Naive thymus-derived CD8-positive, alpha-beta T cell (primary cell): ENCODE measurements at places on chromosomes 7 and 10.

- no peak for DNase-seq
These were observed 11.8 kb downstream of the MAD1L1 start for GRCh38 chr7:2220954-2221353.

- DNase-seq = no peak
These were observed 46.2 kb downstream of the ZNF438 start for GRCh38 chr10:30985512-30985911.

DNA sequence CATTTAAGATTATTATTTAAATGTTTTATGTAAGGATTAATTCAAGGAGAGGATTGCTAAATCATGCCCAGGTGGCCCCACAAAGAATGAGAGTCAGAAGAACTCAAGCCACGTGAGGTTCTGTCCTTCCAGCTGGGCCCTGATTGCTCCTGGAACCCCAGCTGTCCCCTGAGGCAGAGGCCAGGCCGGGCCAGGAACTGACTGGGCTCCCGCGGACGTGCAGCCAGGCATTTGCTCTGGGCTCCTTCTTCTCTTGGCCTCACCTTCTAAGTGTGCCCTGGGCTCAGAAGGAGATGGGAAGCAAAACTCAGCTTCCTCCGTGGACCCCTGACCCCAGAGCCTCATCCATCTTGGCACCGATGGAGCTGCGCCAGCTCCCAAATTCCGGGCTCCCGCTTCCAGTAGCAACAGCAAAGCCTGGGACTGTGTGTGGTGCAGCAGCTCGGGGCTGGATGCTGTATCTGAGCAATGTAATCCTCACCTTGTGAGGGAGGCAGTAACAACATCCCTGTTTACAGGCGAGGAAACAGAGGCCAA is 250.6 kb upstream of the PPP2R2D start:
- DNase-seq = no peak

- DNase-seq = no peak
These were observed 74.8 kb upstream of the NEBL start for GRCh38 chr10:20971901-20972300.

GRCh38 chr7:13829914-13830900 is 159.3 kb downstream of the ETV1 start:
- no peak for DNase-seq

DNA sequence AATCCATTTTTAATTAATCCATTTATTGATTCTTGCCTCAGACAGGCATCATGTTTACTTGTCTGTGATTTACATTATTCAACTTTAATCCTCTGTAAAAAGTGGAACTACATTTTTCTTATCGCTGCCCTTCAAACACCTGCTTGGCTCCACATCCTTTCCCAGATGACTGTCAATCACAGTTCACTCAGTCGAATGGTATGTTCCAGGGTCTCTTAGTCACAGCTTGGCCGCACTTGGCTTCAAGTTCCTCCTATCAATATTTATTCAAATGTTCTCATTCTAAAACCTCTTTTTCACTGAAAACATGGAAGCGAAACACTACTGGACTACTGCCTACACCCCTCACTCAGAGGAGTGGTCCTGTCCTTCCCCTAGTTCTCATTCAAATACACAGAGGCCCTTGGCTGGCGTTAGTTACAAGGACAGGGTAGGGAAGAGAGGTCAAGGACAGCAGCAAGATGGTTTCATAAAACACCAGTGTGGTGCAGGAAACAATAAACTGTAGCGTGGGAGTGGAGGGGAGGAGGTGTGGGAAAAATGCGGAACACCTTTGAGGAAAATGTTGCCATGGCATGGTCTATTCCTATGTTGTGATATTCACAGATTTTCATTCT is 143.2 kb downstream of the USP6NL start:
- DNase-seq = no peak

DNA sequence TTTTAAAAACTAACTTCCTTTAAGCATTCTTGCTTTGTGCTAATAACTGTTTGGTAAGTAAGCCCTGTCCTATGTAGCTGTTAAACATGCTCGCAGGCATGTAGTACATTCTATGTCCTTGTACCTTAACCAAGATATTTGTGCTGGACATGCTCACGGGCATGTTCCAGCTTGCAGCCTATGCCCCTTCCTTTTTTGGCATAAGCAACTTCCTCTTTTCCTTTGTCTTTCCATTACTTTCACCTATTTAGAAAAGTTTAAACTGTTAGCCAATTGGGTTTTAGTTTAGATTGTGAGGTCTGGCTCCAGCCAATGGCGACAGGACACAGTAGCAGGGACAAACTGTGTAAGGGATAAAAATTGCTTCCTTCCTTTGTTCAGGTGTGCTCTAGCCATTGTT is 14.4 kb upstream of the APBB1IP start:
- no peak for DNase-seq

GRCh38 chr7:49773218-49773935 is at the start of gene VWC2:
VWC2 (plus strand) TSS chr7:49773638; CDS start chr7:49775436, 1,798 bp downstream.
- no peak for DNase-seq

DNA sequence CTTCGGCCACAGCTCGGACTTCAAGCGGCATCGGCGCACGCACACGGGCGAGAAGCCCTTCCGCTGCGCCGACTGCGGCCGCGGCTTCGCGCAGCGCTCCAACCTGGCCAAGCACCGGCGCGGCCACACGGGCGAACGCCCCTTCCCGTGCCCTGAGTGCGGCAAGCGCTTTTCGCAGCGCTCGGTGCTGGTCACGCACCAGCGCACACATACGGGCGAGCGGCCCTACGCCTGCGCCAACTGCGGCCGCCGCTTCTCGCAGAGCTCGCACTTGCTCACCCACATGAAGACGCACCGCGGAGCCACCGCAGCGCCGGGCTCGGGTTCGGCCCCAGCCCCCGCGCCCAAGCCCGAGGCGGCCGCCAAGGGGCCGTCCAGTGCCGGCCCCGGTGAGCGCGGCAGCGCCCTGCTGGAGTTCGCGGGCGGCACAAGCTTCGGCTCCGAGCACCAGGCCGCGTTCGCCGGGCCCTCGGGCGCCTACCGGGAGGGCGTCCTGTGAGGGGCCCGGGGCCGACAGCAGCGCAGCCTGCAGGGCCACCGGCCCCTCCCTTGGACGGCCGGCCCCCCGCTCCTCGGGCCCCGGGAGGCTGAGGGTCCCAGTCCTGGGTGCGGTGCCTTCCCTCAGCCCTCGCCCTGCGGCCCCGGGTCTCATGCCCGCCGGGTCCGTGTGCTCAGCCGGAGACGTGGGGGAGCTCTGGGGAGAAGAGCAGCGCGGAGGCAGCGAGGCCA is 17.2 kb downstream of the ZNF316 start:
- DNase-seq = no peak

- DNase-seq = no peak
These were observed 236.6 kb downstream of the GRID1 start for GRCh38 chr10:86130041-86130440.

GRCh38 chr7:117008118-117008885 is 55.0 kb downstream of the ST7 start:
- DNase-seq = no peak

GRCh38 chr7:13852281-13852968 is 137.0 kb downstream of the ETV1 start:
- no peak for DNase-seq

DNA sequence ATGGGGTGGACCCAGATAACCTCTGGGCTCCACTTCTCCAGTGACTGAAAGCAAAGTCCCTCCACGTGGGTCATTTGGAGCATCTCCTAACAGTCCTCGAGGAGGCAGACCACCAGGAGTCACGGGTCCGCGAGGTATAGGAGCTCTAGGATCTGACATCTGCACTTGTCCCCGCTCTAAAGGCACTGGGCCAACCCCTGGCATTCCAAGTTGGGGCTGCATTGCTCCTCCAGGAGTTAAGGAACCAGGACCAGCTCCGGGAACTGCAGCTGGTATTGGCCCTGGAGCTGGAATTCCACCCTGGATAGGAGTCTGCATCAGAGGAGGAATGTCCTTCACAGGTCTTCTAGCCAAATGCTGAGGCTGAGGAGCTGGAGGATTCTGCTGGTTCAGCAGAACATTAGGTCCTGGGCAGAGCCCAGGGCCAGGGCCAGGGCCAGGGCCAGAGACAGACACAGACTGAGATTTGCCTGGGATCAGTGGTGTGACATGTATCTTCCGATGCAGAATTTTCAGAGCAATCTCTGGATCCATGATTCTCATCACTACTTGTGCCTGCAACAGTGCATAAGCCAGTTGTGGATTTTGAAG is 827 bp downstream of the CSTF2T start:
- DNase-seq = peak; percentile 5
